ENCODE measurements at places on chromosomes 13 and 19. TPM values are rescaled to one million over a fixed set of nuclear protein-coding genes. Genes with fewer than 3 reads are reported as not detected.
A peak's percentile ranks its signal among the peaks of the same experiment; 100 is the strongest.

TGFB1 gene
- total RNA-seq, result 2.5 TPM

GRCh38 chr13:48874165-48874564 is 101.5 kb upstream of the FNDC3A start:
- no peak for DNase-seq

GIPR gene
- 5.1 TPM for total RNA-seq

- DNase-seq, result no peak
Measured at GRCh38 chr13:78601124-78601873, 2.1 kb downstream of the POU4F1 start.

ALOX5AP gene
- total RNA-seq, result 0.41 TPM

KCNJ14 gene
- total RNA-seq, result 2.7 TPM

- no peak for DNase-seq
Measured at GRCh38 chr13:109494925-109495369, 291.4 kb downstream of the IRS2 start.

COL4A1 gene
- total RNA-seq, result 0.29 TPM

DNA sequence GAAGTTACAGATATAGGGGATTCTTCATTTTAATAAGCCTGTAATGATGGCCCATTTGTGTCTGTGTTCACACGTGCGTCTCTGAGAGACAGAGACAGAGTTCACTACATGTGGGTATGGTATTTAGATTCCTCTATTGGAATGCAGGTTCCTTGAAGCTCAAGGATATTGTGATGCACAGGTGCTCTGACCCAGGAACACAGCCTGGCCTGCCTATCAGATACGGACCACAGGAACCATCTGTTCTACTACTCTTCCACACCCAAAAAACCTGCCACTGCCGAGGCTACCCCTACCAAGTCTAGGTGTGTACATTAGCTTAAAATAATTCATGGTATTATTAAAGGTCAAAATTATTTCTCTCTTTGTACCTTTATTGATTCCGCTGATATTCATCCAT is 289.2 kb downstream of the ATP8A2 start:
- DNase-seq, result no peak

GRCh38 chr19:47446534-47447469 is 24.9 kb downstream of the SLC8A2 start:
- DNase-seq, result peak; percentile 84

DNA sequence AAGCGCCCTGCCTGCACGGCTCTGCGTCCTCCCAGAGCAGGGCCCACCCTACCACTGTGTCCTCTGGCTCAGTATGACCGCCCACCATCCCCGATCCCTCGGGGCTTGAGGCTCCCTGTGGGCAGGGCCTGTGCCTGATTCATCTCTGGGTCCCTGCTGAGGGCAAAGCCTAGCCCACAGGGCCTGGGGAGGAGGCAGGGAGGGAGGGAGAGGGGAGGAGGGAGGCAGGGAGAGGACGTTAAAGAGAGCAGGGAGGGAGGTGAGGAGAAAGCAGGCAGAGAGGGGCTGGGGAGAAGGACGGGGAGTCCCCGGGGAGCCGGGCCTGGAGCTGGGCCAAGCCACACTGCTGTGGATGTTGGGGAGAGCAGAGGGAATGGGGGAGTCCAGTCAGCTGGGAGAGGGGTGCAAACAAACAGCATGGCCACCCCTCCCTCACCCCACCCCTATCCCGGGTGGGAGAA is 4.0 kb upstream of the ERFL start:
- DNase-seq, result no peak

- DNase-seq, result no peak
Measured at GRCh38 chr19:33403221-33403972, 29.9 kb downstream of the CEBPG start.

DNA sequence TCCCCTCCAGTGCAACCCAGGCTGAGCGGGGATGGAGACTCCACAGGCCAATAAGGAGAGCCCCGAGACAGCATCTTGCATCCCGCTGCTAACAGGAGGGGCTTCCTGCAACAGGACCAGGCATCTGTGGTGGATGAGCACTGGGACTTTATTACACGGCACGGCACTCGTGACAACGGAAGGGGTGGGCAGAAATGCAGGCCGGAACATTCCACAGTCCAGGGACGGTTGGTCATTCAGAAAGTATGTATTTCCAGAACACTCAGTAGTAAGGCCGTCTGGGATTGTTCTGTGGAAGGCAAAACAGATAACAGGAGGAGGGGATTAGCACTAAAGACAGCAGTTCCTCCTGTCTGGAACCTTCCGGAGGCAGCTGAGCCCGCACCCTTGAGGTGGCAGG is 3.3 kb upstream of the TM6SF2 start:
- no peak for DNase-seq

NCAN gene
- not detected for total RNA-seq

- DNase-seq, result no peak
Measured at GRCh38 chr13:64538711-64539110, 2691.4 kb downstream of the PCDH9 start.

SIGLEC14 gene
- not detected for total RNA-seq

GRCh38 chr13:37134411-37135041 is 29.1 kb upstream of the CSNK1A1L start:
- no peak for DNase-seq

POU2F2 gene
- total RNA-seq, result 0.44 TPM

GRCh38 chr13:50226515-50227155 is 211.4 kb downstream of the KCNRG start:
- no peak for DNase-seq

SPTBN4 gene
- total RNA-seq, result 1.3 TPM

PSG11 gene
- not detected for total RNA-seq

GRCh38 chr13:58655086-58655485 is 1023.5 kb downstream of the PCDH17 start:
- DNase-seq, result no peak

- DNase-seq, result no peak
Measured at GRCh38 chr13:39952249-39953233, 297.1 kb downstream of the COG6 start.

- DNase-seq, result no peak
Measured at GRCh38 chr13:112737294-112737693, 47.5 kb downstream of the ATP11A start.

GRCh38 chr13:103066079-103066780 is at the start of gene SLC10A2:
Gene SLC10A2, minus strand, starts transcription at chr13:103066417. Its CDS starts 168 bp downstream, at chr13:103066249.
- DNase-seq, result peak; percentile 32
